ENCODE measurements at places on chromosomes 11 and 22.

GRCh38 chr11:46599340-46600193 lies 5.7 kb upstream of the AMBRA1 start:
- no peak for DNase-seq

GRCh38 chr11:48025293-48025983 lies 45.1 kb downstream of the PTPRJ start:
- no peak for DNase-seq

GRCh38 chr11:109037856-109038780 lies 373.2 kb downstream of the DDX10 start:
- DNase-seq, result no peak

DNA sequence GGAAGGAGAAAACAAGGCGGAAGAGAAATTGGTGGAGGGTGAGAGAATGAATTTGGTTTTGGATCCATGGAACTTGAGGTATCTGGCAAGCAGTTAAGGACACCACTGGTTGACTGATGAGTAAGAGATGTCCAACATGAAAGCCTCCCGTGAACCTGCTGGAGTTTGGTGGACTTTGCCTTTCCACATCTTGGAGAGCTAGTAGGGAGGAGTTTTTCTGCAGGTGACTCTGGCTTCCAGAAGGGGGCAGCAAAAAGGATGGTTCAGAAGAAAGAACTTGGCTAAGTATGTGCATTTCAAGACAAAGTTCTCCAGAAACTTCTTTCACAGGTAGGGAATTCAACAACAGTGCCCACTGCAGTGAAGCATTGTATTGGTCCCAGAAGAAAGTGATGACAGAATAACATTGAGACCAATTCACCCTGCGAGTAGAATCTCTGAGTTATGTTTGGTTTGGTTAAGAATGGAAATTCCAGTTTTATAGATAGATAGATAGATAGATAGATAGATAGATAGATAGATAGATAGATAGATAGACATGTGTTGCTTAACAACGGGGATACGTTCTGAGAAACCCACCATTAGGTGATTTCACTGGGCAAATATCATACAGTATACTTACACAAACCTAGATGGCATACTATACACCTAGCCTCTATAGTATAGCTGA lies 28.5 kb downstream of the DCDC1 start:
- DNase-seq, result no peak

GRCh38 chr11:111697933-111698371 lies 68.2 kb downstream of the PPP2R1B start:
- no peak for DNase-seq

DNA sequence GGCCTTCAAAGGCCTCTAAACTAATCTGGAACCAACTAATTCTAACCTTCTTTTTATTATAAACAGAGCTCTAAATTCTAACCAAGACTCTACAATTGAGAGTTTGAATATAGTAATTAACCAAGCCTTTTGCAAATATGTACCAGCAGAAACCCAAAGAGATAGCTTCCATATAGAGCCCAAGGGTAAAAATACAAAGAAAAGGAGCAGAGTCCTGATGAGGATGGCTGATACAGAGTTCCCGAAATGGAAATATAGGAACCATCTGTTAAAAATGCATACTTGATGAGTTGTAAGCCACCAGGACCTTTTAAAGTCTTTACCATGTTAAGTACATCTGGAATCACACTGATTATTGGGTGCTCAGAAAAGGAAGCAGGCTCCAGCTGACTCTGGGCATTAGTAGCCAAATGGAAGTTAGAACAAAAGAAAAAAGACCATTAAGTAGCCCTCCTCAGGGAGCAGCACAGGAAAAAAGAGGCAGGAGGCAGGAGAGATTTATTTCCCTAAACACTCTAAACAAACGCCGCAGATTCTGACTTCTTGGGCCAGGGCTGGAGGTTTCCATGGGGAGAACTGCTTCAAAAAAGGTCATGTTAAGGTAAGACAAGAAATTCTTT lies 463.1 kb upstream of the FAT3 start:
- DNase-seq, result no peak

DNA sequence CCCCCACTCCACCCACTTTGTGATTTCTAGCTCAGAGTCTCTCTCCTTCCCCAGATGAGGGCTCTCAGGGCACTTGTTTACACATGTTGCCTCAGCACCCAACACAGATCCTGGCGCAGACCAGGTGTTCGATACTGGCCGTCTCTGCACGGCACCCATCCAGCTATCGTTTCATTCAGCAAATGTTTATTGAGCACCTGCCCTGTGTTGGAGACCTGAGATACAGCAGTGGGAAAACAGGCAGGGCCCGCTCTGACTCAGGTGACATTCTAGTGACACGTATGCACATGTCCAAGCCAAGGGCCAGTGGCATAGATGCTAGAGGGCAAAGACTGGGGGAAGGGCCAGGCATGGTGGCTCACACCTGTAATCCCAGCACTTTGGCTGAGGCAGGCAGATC lies 71.9 kb downstream of the NFAM1 start:
- no peak for DNase-seq

GRCh38 chr11:8959546-8960166 lies 4.6 kb downstream of the TMEM9B start:
- no peak for DNase-seq
